ENCODE measurements at places on chromosomes 16 and 17. TPM values are rescaled to one million over a fixed set of nuclear protein-coding genes. Genes with fewer than 3 reads are reported as not detected.

Gene ALOX12
- total RNA-seq: not detected

GRCh38 chr17:48139944-48140343, 32.4 kb downstream of the SNX11 start:
- H3K36me3 ChIP-seq: no peaks in the 10 kb centered on the region
- DNase-seq: no peak
- H3K27me3 ChIP-seq: peaks cover 33% of the 10 kb centered on the region

- H3K27ac ChIP-seq: no peak overlapping the region
- DNase-seq: no peak
- no peaks in the 10 kb centered on the region for H3K4me1 ChIP-seq
These were observed 476.0 kb downstream of the SLC39A11 start for GRCh38 chr17:72616447-72616846.

GRCh38 chr17:80952291-80952690, 39.4 kb upstream of the CHMP6 start:
- no peaks in the 10 kb centered on the region for H3K27me3 ChIP-seq
- DNase-seq: no peak
- no peaks in the 10 kb centered on the region for H3K36me3 ChIP-seq
- H3K4me1 ChIP-seq: no peaks in the 10 kb centered on the region
- no peak overlapping the region for H3K27ac ChIP-seq

GRCh38 chr16:53092284-53092683, 37.5 kb downstream of the CHD9 start:
- no peaks in the 10 kb centered on the region for H3K36me3 ChIP-seq
- no peaks in the 10 kb centered on the region for H3K27me3 ChIP-seq
- H3K4me3 ChIP-seq: no peak overlapping the region

- DNase-seq: no peak
- H3K4me3 ChIP-seq: no peak overlapping the region
- no peaks in the 10 kb centered on the region for H3K36me3 ChIP-seq
These were observed 78.0 kb upstream of the AMZ2 start for GRCh38 chr17:68169840-68170239.

DNA sequence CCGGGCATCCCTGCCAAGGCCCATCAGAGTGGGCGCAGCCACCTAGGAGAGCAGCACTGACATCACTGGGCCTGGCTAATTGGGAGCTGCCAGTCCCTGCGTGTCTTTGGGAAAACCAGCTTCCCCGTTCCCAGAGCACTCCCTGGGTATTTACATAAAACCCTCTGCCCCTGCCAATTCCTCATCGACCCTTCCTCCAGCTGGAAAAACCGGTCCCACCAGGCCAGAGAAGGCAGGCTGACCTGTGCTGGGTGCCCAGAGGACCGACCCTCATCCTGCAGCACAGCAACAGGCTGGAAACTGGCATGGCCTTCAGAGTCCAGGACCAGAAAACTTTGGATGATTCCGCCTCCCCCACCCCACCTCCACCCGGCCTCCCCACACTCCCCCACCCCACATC, 8.2 kb upstream of the FOXN1 start:
- H3K4me1 ChIP-seq: no peaks in the 10 kb centered on the region
- no peak for DNase-seq
- no peaks in the 10 kb centered on the region for H3K36me3 ChIP-seq
- H3K27ac ChIP-seq: no peak overlapping the region

DNA sequence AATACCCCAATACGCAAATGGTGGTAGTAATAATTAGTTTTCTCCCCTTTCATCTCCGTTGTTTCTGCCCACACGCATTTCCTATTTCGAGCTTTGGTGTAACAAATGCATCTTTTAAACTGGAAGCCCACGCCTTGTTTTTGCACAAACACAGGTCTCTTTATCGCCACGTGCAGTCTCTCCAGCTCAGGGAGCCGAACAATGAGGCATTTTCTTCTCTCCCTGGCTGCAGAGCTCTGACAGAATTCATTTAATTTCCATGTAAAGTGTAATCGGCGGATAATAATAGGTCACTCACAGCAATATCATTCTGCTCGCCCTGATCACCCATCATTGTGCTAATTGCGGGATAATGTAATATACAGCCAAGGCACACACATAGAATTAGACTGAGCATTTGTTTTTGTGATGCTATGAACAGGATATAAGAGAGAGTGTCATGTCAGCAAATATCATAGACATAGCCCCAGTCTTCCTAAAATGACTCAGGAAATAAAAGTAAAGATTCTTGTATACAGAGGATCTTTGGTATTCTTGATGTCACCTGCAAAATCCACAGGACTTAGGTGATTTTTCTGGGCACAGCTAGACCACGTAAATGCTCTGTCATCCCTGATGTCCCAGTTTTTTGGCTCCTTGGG, 452.6 kb upstream of the CDH11 start:
- no peak overlapping the region for H3K27ac ChIP-seq
- H3K36me3 ChIP-seq: no peaks in the 10 kb centered on the region
- DNase-seq: no peak
- H3K27me3 ChIP-seq: no peaks in the 10 kb centered on the region
- no peaks in the 10 kb centered on the region for H3K4me1 ChIP-seq

DNA sequence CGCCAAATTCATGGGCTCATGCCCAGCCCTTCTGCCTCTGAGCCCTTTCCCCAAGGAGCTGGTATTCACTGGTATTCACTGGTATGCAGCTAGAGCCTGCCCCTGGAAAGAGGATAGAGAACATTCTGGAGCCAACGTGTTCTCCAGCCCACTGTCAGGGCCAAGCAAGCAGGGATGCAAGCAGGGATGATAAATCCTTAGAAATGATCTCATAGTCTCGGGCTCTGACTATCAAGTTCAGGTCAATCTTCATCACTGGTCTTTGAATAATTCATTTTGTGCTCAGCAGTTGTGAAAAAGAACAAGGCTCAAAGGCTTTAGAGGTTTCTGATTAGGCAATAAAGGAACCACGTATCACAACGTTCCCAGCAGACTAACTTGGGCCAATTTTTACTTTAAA, 57.3 kb downstream of the CACNG5 start:
- no peaks in the 10 kb centered on the region for H3K4me1 ChIP-seq
- H3K27ac ChIP-seq: no peak overlapping the region
- no peaks in the 10 kb centered on the region for H3K36me3 ChIP-seq
- no peak overlapping the region for H3K4me3 ChIP-seq
- DNase-seq: no peak

- no peak overlapping the region for H3K27ac ChIP-seq
- no peak for DNase-seq
- peaks cover 7% of the 10 kb centered on the region for H3K4me1 ChIP-seq
- no peak overlapping the region for H3K4me3 ChIP-seq
- peaks cover 91% of the 10 kb centered on the region for H3K36me3 ChIP-seq
- H3K27me3 ChIP-seq: no peaks in the 10 kb centered on the region
These were observed 59.6 kb downstream of the ANKFY1 start for GRCh38 chr17:4204190-4204589.

GRCh38 chr16:9827062-9827752, 355.0 kb downstream of the GRIN2A start:
- H3K4me1 ChIP-seq: no peaks in the 10 kb centered on the region
- H3K27me3 ChIP-seq: no peaks in the 10 kb centered on the region
- no peak overlapping the region for H3K4me3 ChIP-seq
- no peaks in the 10 kb centered on the region for H3K36me3 ChIP-seq
- DNase-seq: no peak

DNA sequence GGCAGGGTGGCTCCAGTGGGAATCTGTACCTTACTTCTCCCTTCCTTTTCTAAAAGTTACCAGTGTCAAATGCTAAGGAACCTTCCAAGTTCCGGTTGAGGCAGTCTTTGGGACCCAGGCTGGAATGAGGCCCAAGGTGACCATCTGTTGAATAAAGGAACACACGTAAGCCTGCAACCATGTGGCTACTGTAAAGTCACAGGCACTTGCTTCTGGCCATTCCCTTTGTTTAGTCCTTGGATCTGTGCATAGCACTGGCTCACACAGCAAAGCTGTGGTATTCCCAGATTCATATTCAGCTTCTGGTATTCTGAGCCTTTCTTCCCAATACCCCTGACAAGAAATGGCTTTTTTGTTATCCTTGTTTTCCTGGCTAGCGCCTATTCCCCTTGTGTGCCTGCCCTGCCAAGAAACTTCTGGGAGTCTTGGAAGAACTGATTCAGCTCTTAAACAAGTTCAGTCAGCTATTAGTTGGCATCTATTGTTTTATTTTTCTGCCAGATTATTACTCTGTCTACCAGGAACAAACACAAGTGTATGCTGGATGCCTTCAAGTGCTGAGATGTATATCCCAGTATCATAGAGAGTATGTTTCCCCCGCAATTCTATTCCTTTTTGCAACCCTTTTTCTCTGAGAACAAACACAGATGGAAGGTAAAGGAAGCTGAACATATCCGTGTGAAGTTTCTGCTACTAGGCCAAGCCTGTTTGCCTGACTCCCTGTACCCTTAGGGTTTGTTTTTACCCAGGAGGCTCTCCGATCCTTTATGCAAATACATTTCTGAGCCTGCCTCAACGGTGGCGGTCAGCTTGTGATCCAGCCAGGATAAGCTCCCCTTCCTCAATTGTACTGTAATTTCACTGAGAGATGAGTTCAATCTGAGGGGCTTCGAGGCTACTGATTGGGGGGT, 13.2 kb downstream of the TMEM238L start:
- no peaks in the 10 kb centered on the region for H3K4me1 ChIP-seq
- H3K27ac ChIP-seq: no peak overlapping the region
- H3K36me3 ChIP-seq: no peaks in the 10 kb centered on the region
- no peaks in the 10 kb centered on the region for H3K27me3 ChIP-seq
- H3K4me3 ChIP-seq: no peak overlapping the region

DNA sequence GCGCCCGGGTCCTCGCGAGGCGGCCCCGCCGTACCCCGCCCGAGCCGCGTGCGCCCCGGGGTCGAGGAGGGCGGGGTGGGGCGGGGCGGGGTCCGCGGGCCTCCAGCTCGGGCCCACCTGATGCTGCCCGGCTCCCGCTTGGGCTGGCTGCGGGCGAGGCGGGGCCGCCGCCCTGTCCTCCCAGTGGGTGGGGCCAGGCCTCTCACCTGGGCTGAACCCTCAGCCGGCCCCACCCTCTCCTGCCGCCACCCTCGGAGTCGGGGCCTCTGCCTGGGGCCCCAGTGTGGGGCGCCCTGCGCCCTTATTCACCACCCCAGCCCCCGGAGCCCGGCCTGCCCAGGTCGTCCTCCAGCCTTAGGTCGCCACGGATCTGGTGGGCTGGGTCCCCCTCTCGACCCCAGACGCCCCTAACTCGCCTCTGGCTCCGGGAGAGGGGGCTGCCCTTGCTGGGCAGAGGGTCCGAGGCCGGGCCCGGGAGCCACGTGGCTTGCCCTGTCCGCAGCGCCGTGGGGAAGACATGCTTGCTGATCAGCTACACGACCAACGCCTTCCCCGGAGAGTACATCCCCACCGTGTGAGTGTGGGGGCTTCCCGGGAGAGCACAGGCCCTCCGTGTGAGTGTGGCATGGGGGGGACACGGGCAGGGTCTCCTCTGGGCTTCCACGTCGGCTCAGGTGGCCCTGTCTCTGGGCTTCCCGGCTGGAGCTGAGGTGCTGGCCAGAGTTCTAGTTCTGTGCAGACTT, 578 bp downstream of the RAC3 start:
- no peak overlapping the region for H3K4me3 ChIP-seq
- peaks cover 38% of the 10 kb centered on the region for H3K4me1 ChIP-seq
- H3K27me3 ChIP-seq: no peaks in the 10 kb centered on the region

Gene FBXO39
- not detected for total RNA-seq

Gene CIITA
- total RNA-seq: 9.7 TPM

GRCh38 chr16:83728492-83728891, 79.3 kb upstream of the HSBP1 start:
- H3K4me1 ChIP-seq: no peaks in the 10 kb centered on the region
- no peak overlapping the region for H3K27ac ChIP-seq
- no peaks in the 10 kb centered on the region for H3K36me3 ChIP-seq
- no peaks in the 10 kb centered on the region for H3K27me3 ChIP-seq

GRCh38 chr17:42459801-42460281, 1.2 kb downstream of the ATP6V0A1 start:
- H3K4me1 ChIP-seq: peaks cover 24% of the 10 kb centered on the region
- H3K27me3 ChIP-seq: no peaks in the 10 kb centered on the region
- no peaks in the 10 kb centered on the region for H3K36me3 ChIP-seq
- DNase-seq: no peak

GRCh38 chr17:55487695-55488432, 23.4 kb downstream of the SMIM36 start:
- H3K27me3 ChIP-seq: no peaks in the 10 kb centered on the region
- no peak overlapping the region for H3K4me3 ChIP-seq
- H3K27ac ChIP-seq: no peak overlapping the region
- no peaks in the 10 kb centered on the region for H3K36me3 ChIP-seq
- no peak for DNase-seq
- no peaks in the 10 kb centered on the region for H3K4me1 ChIP-seq

DNA sequence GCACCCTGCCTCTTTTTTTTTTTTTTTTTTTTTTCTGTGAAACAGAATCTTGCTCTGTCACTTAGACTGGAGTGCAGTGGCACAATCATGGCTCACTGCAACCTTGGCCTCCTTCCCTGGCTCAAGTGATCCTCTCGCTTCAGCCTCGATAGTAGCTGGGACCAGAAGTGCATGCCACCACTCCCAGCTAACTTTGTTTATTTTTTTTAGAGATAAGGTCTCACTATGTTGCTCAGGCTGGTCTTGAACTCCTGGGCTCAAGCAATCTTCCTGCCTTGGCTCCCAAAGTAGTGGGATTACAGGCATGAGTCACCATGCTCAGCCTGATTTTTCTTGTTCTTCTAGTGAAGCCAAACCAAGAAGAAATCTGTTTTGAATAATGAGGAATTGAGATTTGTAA, 25.0 kb downstream of the CDK12 start:
- no peak overlapping the region for H3K4me3 ChIP-seq
- no peaks in the 10 kb centered on the region for H3K4me1 ChIP-seq
- no peak for DNase-seq
- H3K27ac ChIP-seq: no peak overlapping the region
- H3K36me3 ChIP-seq: peaks cover 81% of the 10 kb centered on the region

DNA sequence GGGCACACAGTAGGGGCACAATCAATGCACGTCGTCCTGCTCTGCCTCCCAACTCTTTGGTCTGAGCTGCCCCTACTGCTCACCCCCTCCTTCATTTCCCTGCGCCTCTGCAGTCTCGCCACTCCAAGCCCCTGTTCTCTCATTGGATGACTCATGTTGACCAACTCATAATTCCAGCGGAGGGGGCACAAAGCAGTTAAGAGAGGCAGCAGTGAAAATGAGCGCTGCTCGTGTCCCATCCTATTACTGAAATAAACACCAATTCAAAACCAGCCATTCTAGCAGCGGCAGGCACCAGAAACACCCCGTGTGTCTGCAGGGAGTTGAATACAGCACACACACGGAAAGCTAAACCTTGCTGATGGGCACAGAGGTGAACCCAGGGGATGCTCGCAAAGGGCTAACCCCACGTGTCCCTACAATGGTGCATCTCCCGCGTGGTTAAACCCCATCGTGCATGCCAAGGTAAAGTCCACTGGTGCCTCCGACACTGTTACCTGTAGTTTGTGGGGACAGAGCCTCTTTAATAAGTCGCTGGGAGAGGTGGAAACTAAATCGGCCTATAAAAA, 310.4 kb downstream of the XYLT1 start:
- no peaks in the 10 kb centered on the region for H3K36me3 ChIP-seq
- no peak overlapping the region for H3K27ac ChIP-seq
- H3K4me3 ChIP-seq: no peak overlapping the region
- DNase-seq: no peak
- H3K27me3 ChIP-seq: no peaks in the 10 kb centered on the region
- no peaks in the 10 kb centered on the region for H3K4me1 ChIP-seq

GRCh38 chr17:63809970-63810369, 17.3 kb upstream of the PSMC5 start:
- no peaks in the 10 kb centered on the region for H3K4me1 ChIP-seq
- H3K36me3 ChIP-seq: peaks cover 100% of the 10 kb centered on the region
- no peaks in the 10 kb centered on the region for H3K27me3 ChIP-seq
- no peak overlapping the region for H3K27ac ChIP-seq

Gene PPL
- 5.5 TPM for total RNA-seq

- H3K27me3 ChIP-seq: no peaks in the 10 kb centered on the region
- H3K36me3 ChIP-seq: no peaks in the 10 kb centered on the region
- no peak overlapping the region for H3K4me3 ChIP-seq
- peaks cover 49% of the 10 kb centered on the region for H3K4me1 ChIP-seq
These were observed 105.9 kb downstream of the ZFHX3 start for GRCh38 chr16:72942021-72942420.
